ENCODE measurements at places on chromosomes 2 and 18.

DNA sequence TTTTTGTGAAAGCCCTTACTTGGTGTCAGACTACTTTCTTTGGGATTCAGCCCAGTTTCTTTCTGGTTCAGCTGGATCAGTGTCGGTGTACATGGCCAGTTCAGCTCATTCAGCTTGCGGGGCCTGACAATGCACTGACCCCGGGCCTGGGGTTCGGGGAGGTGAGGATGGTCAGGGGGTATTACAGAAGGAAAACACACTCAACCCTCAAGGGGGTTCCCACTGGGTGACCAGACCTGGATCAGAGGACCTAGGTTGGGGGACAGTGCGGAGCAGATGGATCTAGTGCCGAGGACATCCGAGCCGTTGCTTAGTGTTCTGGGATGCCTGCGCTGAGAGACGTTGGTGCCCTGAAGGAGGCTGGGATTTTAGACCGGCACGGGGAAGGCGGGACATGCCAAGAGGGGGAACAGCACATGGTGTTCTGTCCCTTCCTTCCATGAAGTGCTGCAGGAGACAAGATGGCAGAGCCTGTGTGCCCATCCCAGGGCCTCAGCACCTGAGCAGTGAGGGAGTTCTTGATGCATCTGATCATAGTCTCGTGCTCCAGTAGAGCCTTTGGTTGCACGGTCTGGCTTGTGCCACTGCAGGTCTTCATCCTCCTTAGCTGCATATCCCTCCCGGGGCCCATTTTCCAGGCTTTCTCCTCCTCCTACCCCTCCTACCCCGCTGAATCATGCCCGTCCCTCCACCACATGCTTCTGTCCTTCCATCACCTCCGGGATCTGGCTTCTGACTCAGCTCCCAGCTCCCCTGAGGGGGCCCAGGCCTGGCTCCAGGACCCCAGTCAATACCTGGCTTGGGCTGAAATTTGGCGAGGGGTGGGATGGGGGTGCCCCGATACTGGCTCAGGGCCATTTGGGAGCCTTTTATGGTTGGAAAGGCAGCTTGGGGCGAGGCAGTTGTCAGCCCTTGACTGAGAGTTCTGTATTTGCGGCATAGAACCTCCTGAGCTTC is 18.0 kb downstream of the SPEG start:
- peaks cover 16% of the 10 kb centered on the region for H3K27me3 ChIP-seq
- DNase-seq: no peak
- H3K4me1 ChIP-seq: no peaks in the 10 kb centered on the region
- no peak overlapping the region for H3K4me3 ChIP-seq
- no peak overlapping the region for H3K27ac ChIP-seq

GRCh38 chr18:59416818-59417217 is 57.8 kb upstream of the LMAN1 start:
- H3K4me1 ChIP-seq: peaks cover 12% of the 10 kb centered on the region
- no peak overlapping the region for H3K27ac ChIP-seq
- no peak overlapping the region for H3K4me3 ChIP-seq
- H3K36me3 ChIP-seq: no peaks in the 10 kb centered on the region

- no peaks in the 10 kb centered on the region for H3K27me3 ChIP-seq
- H3K4me1 ChIP-seq: no peaks in the 10 kb centered on the region
- no peak overlapping the region for H3K4me3 ChIP-seq
- no peak for DNase-seq
Measured at GRCh38 chr2:152292991-152293390, 42.0 kb upstream of the FMNL2 start.

DNA sequence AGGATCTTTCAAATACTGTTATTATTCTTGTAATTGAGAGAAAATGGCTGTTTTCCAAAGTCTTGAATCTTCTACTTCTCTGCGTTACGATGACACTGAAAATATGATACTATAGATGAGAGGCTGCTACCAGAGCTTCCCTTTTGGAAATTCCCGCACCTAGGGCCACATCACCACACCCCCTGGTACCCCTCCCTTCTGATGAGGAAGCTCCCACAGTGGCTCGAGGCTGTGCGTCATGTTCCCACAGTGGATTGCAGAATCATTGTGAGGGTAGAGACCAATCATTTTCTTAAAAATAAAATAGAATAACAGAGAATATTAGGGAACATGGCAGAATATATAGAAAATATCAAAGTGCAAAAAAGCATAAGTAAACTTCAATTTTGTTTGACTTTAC is 268.9 kb upstream of the SMIM21 start:
- peaks cover 1% of the 10 kb centered on the region for H3K27me3 ChIP-seq
- no peaks in the 10 kb centered on the region for H3K4me1 ChIP-seq
- no peaks in the 10 kb centered on the region for H3K36me3 ChIP-seq
- H3K4me3 ChIP-seq: no peak overlapping the region
- DNase-seq: no peak

GRCh38 chr2:178485356-178485755 is 5.1 kb downstream of the PLEKHA3 start:
- H3K36me3 ChIP-seq: no peaks in the 10 kb centered on the region
- no peak for DNase-seq
- H3K27me3 ChIP-seq: peaks cover 3% of the 10 kb centered on the region
- no peak overlapping the region for H3K27ac ChIP-seq

- no peaks in the 10 kb centered on the region for H3K4me1 ChIP-seq
- H3K36me3 ChIP-seq: peaks cover 24% of the 10 kb centered on the region
- DNase-seq: no peak
- H3K27ac ChIP-seq: no peak overlapping the region
- peaks cover 3% of the 10 kb centered on the region for H3K27me3 ChIP-seq
Measured at GRCh38 chr2:113920996-113921395, 31.1 kb downstream of the ACTR3 start.

- no peak for DNase-seq
- no peaks in the 10 kb centered on the region for H3K27me3 ChIP-seq
- H3K4me1 ChIP-seq: peaks cover 23% of the 10 kb centered on the region
- no peak overlapping the region for H3K27ac ChIP-seq
- H3K4me3 ChIP-seq: no peak overlapping the region
- no peaks in the 10 kb centered on the region for H3K36me3 ChIP-seq
Measured at GRCh38 chr2:71190656-71191569, 36.0 kb downstream of the PAIP2B start.

DNA sequence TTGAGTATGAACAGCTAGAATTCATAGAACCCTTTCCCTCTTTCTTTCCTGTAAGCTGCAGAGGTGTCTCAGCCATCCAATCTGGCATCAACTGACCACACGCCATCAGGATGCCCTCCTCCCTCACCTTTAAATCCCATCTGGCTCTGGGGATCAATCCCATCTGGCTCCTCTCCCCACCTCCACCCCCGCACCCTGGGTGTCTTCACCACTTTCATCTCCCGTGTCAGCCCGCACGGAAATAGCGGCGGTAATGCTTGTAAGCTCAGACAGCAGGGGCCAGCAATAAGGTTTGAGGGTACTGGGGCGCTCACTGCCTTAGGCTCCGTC is 508 bp upstream of the TUBA4B start:
- H3K27ac ChIP-seq: peak overlapping the region; percentile 30
- H3K4me1 ChIP-seq: peaks cover 18% of the 10 kb centered on the region
- no peak for DNase-seq
- H3K27me3 ChIP-seq: peaks cover 15% of the 10 kb centered on the region
- peaks cover 18% of the 10 kb centered on the region for H3K36me3 ChIP-seq
- H3K4me3 ChIP-seq: peak overlapping the region; percentile 62

DNA sequence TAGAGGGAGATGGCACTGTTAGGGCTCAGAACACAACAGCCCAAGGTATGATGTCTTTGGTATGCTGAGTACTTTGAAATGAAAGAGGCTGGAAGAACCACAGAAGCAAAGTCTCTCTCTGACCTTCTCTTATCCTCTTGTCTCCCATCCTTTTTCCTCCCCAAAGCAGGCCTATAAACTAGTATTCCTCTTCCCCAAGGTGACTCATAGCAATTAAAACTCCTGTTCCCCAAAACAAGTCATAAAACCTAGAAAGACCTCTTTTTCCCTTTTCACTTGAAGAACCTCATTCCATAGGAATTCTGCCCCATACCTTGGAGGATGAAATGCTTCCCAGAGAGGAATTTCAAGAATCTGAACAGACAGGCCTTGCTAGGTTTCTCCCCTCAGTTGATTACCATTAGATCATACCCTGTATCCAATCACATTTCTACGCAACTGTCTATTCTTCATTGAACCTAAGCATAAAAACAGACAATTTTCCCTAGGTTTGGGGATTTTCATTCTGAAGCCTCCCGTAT is 25.7 kb downstream of the MDH1 start:
- no peak overlapping the region for H3K4me3 ChIP-seq
- peaks cover 3% of the 10 kb centered on the region for H3K27me3 ChIP-seq
- H3K4me1 ChIP-seq: peaks cover 39% of the 10 kb centered on the region
- peaks cover 3% of the 10 kb centered on the region for H3K36me3 ChIP-seq

GRCh38 chr2:212683346-212684097 is 144.9 kb upstream of the ERBB4 start:
- H3K4me3 ChIP-seq: no peak overlapping the region
- H3K36me3 ChIP-seq: no peaks in the 10 kb centered on the region
- H3K27me3 ChIP-seq: no peaks in the 10 kb centered on the region

- H3K4me1 ChIP-seq: peaks cover 10% of the 10 kb centered on the region
- H3K27me3 ChIP-seq: no peaks in the 10 kb centered on the region
- no peaks in the 10 kb centered on the region for H3K36me3 ChIP-seq
- H3K27ac ChIP-seq: no peak overlapping the region
Measured at GRCh38 chr2:43749583-43749982, 24.3 kb upstream of the DYNC2LI1 start.

DNA sequence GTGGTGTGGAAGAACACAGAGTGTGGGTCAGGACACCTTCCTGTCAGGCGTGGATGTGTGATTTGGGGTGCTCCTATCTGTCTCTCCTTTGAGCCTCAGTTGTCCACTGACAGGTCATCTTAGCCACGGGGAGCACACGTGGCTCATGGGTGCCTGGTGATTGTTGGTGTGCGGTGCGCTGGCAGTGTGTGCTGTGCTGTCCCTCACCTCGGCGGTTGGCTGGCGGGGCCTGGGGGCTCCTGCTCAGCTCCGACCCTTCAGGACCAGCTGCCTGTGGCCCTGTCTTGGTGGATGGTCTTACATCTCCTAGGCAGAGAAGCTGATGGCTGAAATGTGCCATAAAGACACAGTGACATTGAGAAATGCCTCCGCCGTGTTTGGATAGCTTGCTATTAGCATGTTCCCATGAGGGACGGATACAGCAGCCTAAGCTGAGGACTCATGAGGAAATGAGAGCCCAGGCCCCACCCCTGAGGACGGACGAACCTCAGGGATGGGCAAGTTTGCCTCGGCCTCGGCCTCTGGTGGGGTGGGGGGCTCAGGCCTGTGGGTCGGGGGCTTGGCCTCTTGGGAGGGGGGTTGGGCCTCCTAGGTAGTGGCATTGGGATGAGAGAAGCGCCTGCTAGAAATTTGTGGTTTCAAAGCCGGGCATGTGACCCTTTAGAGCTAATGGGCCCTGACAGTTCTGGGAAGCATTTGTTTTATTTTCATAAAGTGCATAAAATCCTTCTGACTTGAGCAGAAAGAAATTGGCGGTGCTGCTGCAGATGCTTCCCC is 20.3 kb upstream of the ASB1 start:
- no peak overlapping the region for H3K27ac ChIP-seq
- no peak overlapping the region for H3K4me3 ChIP-seq
- DNase-seq: no peak

GRCh38 chr2:217652761-217653639 is 349.8 kb downstream of the TNS1 start:
- H3K36me3 ChIP-seq: no peaks in the 10 kb centered on the region
- no peak overlapping the region for H3K27ac ChIP-seq
- no peaks in the 10 kb centered on the region for H3K27me3 ChIP-seq
- H3K4me1 ChIP-seq: peaks cover 3% of the 10 kb centered on the region

DNA sequence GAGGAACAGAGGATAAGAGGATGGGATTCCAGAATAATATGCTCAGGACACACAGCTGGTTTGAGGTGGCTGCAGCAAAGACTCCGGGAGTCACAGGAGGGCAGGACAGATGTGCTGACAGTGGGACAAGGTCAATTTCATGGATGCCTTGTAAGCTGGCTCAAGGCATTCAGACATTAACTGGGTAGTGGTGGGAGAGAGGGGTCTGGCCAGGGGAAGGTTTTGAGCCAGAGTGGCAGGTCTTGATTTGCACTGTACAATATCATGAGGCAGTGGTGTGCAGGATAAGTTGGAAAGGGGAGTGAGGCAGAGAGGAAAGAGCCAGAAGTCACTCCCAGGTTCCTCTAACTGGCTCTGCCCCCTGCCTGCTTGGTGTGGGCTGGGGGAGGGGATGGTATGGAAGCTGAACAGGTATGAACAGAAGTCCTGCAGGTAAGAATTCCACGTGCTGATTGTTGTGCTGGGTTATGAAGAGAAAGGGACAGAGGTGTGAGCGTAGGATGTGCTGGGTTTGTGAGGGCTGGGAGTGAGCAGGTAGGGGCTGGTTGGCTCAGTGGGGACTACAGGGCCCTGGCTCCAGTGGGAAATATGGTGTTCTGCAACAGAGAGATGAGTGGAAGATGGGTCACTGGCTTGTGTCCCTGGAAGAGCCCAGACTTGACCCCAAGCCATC is 141.7 kb upstream of the COPS8 start:
- H3K27me3 ChIP-seq: peaks cover 3% of the 10 kb centered on the region
- H3K4me1 ChIP-seq: peaks cover 24% of the 10 kb centered on the region
- H3K4me3 ChIP-seq: no peak overlapping the region
- H3K36me3 ChIP-seq: no peaks in the 10 kb centered on the region
- peak overlapping the region; percentile 9 for H3K27ac ChIP-seq
- no peak for DNase-seq

DNA sequence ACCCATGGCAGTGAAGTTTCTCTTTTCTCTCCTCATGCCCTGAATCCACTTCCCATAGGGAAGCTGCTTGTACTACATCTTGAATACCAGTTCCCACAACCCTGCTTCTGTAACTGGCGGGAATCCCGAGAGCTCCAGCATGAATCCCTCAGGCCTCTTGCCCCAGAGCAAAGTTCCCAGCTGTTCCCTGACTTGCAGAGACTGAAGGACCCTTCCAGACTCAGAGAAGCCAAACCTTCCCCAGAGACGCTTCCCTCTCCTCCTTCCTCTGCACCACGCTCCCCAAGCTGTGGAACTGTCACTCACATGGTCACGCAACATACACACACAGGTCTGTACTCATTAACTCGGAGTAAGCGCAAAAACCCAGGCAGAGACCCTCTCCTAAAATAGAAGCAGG is 26.4 kb downstream of the TRAPPC12 start:
- no peak for DNase-seq
- peaks cover 19% of the 10 kb centered on the region for H3K36me3 ChIP-seq
- no peak overlapping the region for H3K27ac ChIP-seq
- H3K27me3 ChIP-seq: peaks cover 1% of the 10 kb centered on the region
- peaks cover 9% of the 10 kb centered on the region for H3K4me1 ChIP-seq

GRCh38 chr18:60554967-60555366 is 182.4 kb upstream of the MC4R start:
- H3K27me3 ChIP-seq: peaks cover 1% of the 10 kb centered on the region
- no peaks in the 10 kb centered on the region for H3K36me3 ChIP-seq
- no peaks in the 10 kb centered on the region for H3K4me1 ChIP-seq
- no peak overlapping the region for H3K27ac ChIP-seq
- no peak for DNase-seq

- no peaks in the 10 kb centered on the region for H3K4me1 ChIP-seq
- H3K4me3 ChIP-seq: no peak overlapping the region
- DNase-seq: no peak
- H3K27me3 ChIP-seq: no peaks in the 10 kb centered on the region
Measured at GRCh38 chr2:157587576-157587975, 41.1 kb downstream of the ACVR1C start.

All from endothelial cell (in vitro differentiated cells).